ENCODE measurements at places on chromosomes 3 and 15.
A peak's percentile ranks its signal among the peaks of the same experiment; 100 is the strongest.

DNA sequence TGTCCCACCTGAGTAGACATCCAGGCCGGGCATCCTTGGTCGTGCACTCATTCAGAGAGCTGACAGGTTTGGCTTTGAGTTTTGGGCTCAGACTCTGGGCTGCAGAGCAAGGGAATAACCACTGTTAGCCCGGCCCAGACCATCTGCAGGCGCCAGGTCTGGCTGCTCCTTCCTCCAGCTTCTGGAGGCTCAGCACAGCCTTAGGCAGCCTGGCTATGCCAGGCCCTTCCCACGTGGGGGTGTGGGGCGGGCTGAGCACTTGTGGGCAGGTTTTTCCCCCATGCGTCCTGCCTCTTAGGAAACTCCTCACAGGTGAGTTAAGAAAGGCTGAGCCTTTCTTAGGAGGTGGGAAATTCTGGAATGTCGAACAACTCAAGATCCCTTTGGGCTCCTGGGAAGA lies 11.2 kb downstream of the PLA2G4B start:
- DNase-seq: no peak

DNA sequence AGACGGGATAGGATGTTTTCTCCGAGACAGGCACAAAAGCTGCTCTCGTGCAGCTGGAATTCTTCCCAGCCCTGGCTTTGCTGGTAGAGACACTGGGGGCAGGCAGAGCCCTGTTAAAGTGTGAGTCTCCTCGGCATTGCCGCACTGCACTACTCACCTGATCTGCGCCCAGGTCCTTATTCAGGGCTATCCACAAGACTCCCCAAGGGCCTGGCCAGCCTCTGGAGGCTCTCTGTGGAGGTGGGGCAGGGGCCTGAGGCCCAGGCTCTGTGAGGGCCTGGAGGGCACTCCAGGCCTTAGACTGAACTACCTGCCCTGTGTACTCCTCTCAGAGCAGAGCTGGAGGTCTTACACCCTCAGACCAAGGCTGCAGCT lies 48.4 kb downstream of the KY start:
- no peak for DNase-seq

DNA sequence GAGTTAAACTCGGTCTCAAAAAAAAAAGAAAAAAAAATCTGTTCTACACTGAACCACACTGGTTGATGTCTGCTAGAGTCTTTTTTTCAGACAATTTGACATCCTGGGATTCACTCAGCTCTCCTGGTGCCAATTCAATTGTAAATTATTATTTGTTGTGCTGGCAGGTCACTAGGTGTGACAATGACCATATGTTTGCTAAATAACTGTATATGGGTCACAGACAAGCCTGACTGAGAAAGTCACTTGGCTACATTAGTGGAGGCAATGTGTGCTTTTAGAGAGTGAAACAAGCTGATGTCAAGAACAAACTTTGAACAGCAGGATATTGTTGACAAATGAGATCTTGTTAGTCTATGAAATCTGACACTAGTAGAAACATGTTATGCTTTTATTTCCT lies 1379.1 kb downstream of the ZPLD1 start:
- no peak for DNase-seq

DNA sequence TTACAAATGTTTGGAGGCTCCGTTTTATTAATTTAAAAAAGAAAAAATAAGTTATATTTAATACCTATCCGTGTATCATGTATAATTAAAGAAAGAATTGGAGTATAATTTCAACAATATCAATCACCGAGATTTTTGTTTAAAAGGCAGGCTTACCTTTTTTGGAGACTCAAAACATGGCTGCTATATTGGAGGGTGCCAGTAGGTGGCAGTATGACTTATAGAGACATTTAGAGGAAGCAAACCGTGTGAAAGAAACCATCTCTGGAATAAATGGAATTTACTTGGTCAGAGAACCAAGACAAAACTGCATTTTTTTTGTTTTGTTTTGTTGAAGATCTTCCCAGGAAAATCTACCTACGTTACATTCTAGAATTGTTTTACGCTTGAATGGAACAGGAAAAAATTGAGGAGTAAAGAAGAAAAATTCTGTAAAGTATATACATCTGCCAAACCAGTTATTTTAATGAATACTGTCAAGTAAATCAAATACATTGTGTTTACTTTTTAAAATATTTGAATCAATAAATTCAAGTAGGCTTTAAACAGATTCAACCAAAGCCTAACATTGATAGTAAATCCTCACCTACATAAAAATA lies 802.6 kb upstream of the ALCAM start:
- peak; percentile 63 for DNase-seq

DNA sequence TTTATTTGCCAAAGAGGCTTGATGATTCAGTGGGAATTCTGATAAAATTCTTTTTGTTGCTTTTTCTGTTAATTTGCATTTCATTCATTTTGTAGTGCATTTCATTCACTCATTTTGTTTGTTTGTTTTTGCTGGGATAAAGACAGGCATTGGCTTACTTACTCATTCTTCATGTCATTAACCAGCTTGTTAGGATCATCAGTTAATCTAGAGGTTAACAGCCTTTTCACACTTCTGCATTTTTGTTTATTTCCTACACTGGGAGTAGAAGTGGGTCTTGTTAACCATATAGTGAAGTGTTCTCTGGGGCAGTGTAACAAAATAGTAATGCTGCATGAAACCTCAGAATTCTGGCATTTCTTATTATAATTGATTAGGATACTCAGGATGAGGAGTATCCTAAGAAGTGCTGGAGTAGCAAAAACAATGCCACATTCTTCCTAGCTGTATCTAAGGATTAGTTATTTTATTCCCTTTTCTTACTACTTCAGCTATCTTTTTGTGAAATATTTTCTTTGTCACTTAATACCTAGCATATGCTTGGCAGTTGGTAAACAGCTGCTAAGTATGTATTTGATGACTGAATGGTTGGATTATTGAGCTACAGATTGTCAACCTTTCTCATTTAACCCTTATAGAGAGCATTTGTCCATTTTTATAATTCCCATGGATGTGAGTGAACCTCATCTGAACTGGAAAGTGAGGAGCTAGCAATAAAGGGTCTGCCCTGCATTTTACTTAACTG lies 135.7 kb upstream of the LRRFIP2 start:
- no peak for DNase-seq

DNA sequence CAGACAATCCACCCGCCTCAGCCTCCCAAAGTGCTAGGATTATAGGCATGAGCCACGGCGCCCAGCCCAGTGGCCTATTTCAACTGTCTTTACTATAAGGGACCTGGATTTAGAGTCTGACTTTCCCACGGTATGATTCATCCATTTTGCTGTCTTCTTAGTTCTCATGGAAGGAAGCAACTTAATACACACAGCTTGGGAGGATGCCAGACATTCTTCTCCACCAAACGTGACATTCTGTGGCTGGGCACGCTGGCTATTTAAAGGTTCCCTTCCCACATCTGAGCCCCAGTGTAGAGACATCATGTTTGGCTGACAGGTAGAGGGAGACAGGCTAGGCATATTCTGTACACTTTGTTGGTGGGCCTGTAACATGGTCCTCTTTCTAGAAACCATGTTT lies 26.2 kb downstream of the FAM43A start:
- no peak for DNase-seq

DNA sequence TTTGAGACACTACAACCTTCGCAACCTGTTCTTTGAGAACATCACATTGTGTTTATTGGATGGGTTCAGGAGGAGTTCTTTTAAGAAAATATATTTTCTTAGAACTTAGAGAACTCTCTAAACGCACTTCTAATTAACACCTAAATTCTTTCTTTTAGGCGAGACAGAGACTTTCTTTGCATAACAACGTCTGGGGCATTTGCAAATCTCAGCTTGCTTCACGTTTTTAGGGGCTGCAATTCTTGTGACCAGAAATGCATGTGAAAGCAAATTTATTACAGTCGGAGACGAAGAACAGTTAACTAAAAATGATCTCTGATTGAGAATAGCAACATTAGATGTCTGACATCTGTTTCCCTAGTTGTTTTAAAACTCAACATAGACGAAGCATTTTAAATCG lies 568.3 kb upstream of the ZNF717 start:
- DNase-seq: no peak

DNA sequence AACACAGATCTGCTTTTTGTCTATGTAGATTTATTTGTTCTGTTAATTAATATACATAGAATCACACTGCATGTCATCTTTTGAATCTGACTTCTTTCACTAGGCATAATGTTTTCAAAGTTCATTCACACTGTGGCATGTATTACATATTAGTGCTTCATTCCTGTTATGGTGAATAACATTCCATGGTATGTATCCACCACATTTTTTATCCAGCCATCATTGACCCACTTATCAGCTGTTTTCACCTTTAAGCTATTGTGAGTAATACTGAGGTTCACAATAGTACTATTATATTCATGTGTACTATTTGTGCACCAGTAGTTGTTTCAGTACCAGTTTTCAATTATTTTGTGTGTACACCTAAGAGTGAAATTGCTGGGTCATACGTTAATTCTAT lies 230.6 kb upstream of the CNTN3 start:
- DNase-seq: no peak

DNA sequence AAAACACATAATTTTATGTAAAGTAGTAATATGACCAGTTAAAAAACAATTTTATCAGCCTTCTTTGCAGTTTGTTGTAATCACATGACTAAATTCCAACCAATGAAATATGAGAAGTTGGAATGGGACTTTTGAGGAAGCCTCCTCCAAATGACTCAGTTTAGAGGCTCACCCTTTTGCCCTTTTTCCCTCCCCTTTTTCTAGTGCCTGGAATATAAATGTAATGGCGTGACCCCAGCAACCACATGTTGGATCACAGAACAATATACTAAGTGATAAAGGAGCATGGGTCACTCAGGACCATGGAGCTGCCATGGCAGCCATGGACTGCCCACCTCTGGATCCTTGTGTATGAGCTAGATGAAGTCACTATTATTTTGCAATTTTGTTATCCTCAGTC lies 48.8 kb upstream of the HEG1 start:
- no peak for DNase-seq

- DNase-seq: no peak
These were observed 8.5 kb upstream of the HACD2 start for GRCh38 chr3:123593381-123593780.

DNA sequence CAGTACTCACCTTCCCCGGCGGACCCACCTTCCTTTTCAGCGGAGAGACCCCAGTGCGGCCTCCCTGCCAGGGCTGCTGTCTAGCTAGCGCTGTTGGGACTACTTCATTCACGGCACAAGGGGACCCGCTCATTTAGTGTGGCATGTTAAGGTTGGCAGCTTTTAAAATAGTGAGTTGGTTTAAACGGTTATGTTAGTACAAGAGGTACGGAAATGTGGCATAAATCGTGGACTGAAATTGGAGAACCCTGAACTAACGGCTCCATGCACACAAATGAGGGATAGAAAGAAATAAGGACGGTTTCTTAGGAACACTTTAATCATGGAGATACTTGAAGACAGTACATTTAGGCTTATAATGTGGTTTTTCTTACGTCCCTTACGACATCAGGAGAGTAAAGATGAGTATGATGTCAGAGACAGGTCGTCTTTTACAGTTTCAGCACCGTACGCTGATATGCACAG lies 752 bp downstream of the CEP63 start:
- DNase-seq: no peak

- no peak for DNase-seq
These were observed 21.9 kb upstream of the TSEN2 start for GRCh38 chr3:12462159-12462947.

- peak; percentile 44 for DNase-seq
These were observed 20.0 kb downstream of the ATRIP start for GRCh38 chr3:48466386-48467109.

DNA sequence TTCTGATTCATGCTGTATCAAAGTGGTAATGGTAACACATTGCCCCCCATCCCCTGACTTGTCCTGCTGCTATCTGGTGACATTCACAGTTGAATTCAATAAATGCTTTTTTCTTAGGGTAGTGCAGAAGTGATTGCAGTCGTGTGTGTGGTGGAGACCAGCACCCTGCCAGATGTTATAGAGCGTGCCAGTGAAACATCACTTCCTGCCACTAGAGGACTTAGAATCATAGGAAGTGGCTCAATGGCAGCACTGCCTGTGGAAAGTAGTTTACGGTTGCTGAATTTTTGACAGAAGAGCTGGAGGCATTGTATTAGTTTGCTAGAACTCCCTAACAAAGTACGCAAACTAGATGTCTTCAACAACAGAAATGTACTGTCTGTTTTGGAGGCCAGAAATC lies 37.4 kb upstream of the P2RY12 start:
- no peak for DNase-seq

GRCh38 chr15:85414495-85414894 lies 34.1 kb downstream of the AKAP13 start:
- no peak for DNase-seq

DNA sequence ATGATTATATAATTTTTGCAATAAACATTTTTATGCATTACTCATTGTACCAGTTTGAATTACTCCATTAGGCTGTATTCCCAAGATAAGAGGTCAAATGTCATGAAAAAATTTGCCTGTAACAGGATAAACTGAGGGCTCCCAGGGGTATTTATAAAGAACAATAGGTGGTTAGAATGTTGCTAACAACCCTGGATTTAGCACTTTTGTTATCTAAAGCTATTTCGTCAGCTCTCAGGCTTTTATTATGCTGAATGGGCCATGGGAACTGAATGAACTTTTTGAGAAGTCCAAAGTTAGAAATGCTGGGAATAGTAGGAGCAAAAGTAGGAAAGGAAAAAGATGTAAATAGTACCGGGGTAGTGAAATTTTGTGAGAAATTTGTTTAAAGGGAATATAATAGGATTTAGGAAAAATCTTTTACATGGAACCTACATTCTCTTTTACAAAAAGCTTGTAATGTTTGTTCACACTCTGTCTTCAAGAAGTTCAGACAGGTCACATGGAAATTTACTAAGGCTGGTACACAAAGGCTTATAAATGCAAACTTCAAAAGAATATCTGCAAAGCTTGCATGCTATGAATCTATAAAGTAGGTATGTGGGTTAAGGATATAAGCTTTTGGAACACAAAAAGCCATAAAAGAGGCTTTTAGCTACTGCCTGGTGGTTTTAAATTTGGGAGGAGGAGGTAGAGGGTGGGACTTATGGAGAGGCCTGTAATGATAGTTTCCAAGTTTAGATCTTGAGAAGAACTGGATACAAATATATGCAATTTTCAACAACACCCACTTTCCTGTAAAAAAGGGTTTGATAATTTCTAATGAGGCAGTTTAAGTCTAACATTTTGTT lies 445.8 kb upstream of the NAALADL2 start:
- no peak for DNase-seq

- no peak for DNase-seq
These were observed 542.1 kb upstream of the NAALADL2 start for GRCh38 chr3:174317005-174317404.

DNA sequence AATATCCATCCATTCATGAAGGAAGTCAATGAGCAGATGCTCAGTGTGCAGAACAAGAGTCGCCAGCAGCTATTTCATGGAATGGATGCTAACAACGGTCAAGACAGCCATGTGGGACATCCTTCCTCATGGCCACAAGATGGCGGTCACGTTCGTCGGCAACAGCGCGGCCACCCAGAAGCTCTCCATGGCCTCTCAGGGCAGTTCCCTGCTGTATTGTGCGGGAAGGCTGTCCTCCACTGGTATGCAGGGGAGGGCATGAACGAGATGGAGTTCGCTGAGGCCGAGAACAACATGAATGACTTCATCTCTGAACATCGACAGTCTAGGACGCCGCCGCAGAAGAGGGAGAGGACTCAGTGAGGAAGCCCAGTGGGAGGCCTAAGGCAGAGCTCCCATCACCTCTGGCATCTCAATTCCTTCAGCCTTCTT lies 208.3 kb downstream of the TJP1 start:
- no peak for DNase-seq

GRCh38 chr3:187150599-187150998 lies 11.3 kb upstream of the RPL39L start:
- peak; percentile 73 for DNase-seq
